WERI-Rb-1 (cell line): ENCODE measurements at places on chromosomes 7 and 10.

- DNase-seq, result no peak
These were observed 6.0 kb downstream of the PDGFA start for GRCh38 chr7:513521-514166.

- no peak for DNase-seq
These were observed 417.9 kb upstream of the LRGUK start for GRCh38 chr7:133709036-133709880.

DNA sequence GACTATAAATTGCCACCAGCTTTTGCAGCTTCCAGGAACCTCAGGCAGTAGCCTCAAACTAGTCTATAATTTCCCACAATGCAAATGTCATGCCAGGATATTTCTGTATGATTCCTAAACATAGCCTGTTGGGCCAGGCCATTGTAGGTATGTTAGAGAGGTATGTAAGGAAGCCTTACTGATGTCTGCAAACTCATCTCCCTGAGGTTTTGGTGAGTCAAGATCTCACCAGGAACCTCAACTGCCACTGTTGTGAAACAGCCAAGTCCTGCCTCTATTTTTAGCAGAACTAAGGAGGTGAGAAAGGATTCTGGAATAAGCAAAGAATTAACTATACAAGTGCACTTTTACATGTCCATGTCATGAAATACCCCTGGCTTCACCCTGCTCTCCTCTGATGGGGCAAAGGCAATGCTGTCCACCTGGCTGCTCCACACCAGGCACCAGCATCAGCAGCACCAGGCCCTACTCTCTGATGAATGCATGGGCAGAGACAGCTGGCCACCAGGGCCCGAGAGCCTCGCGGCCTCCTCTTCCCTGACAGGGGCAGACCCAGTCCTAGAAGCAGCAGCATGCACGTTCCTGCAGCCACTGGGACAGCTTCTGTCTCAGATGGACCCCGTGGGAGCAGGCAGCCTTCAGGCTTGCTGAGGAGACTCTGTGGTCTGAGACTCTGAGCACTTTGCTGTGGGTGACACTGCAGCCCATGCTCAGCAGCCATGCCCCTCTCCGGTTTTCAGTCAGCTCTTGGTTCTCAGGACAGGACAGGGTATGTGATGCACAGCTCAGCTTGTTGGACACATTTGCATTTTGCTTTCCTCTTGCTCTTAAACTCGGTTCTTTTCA, 147.3 kb downstream of the ZMYND11 start:
- no peak for DNase-seq

DNA sequence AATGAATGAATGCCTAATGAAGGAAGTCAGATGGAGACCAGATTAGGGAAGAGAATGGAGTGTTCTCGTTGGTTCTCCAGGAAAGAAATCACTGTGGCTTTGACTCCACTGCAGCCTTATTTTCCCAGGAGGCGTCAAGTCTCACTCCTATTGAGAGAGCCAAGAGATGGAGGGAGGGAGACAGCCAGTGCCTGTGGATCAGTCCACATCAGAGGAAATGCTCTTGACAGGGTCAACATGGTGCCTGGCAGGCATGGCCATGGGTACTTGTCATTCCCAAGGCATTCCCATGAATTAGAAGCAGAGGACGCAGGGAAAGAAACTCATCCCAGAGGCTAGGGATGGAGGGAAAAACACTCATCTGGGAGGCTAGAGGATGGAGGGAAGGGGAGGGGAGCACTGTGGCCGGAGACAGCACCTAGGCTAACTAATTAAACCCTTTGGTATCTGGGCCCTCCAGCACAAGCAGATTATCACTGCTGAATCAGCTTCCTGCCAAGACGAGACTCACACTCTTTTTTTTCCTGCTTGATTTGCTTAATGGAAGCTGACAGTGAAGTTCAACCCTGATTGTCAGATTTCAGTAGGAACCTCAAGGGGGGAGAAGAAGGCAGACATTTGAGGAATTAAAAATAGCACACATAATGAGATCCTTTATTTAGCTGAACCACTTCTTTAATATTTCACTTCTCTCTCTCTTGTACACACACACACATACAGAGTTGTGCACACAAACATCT, 1233.2 kb upstream of the AUTS2 start:
- no peak for DNase-seq

DNA sequence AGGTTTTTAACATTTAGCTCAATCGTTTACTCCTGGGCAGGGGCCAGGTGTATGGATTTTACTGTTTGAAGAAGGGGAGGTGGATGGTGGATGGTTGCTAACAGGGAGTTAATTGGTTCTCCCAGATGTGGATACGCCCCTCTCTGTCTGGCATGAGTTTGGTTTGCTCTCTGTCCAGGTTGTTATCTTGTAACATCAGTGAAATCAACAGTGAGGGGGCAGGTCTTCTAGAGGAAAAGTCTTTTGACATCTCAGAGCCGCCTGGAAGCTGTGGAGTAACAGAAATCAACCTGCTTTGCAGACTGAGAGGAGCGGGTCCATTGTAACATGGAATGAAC, 243.4 kb downstream of the MGMT start:
- DNase-seq, result no peak

GRCh38 chr7:23205909-23206767, 24.3 kb downstream of the NUP42 start:
- DNase-seq, result no peak

GRCh38 chr7:143235561-143235960, 13.7 kb downstream of the TAS2R40 start:
- no peak for DNase-seq

GRCh38 chr7:26201247-26202018, at the start of gene CBX3:
TSS of gene CBX3 (plus strand) at chr7:26201745. CDS start at chr7:26202999, 1,254 bp downstream.
- peak; percentile 98 for DNase-seq

GRCh38 chr7:25891591-25891990, 260.4 kb upstream of the NFE2L3 start:
- no peak for DNase-seq

DNA sequence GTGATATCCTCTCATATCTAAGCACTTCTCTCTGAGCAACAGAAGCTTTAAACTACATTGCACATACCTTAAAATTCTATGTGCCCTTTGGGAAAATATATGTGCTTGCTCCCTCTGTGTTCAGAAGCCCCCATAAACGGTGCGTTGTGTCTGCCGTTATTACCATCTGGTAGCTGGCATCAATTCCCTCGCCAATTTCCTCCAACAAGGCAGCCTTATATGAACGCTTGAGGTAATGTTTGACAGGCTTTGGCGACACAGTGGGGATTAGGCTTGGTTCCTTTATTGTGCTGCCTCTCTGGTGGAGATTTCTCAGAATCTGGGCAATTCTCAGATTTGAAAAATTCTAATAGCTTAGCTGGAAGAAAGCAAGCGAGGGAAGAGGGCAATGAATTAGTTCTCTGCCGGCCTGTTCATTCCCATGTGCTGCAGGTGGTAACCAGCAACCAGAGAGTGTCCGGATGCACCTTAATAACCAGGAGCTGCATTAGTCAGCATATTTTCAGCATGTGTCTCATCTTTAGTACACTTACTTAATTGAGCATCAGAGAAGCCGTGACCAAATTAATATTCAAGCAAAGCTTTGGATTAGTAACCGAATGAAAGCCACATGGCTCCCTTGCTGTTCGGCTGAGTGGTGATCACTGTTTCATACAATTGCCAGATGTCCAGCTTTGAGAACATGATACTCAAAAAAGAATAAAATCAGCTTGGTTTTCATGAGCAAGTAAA, 7.3 kb upstream of the PPP1R17 start:
- no peak for DNase-seq

- DNase-seq, result peak; percentile 40
These were observed 247.3 kb downstream of the DOCK4 start for GRCh38 chr7:111958896-111959295.

- DNase-seq, result no peak
These were observed 1.1 kb upstream of the MOGAT3 start for GRCh38 chr7:101201695-101202602.

- DNase-seq, result no peak
These were observed 139.0 kb upstream of the GDF10 start for GRCh38 chr10:47160967-47161366.

DNA sequence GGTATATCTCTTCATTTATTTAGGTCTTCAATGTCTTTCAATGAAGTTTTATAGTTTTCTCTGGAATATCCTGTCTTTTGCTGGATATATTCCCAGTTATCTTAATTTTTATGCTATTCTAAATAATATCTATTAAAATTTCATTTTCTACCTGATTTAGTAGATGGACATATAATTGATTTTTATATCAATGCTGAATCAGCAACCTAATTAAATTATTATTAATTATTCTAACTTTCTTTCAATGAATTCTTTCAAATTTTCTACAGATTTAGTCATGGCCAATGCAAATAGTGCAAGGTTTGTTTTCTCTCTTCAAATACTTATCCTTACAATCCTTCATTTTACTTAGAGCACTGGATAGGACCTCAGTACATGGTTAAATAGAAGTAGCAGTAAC, 56.8 kb downstream of the DENND11 start:
- DNase-seq, result no peak

- no peak for DNase-seq
These were observed 81.6 kb downstream of the CYP51A1 start for GRCh38 chr7:92052684-92053083.

DNA sequence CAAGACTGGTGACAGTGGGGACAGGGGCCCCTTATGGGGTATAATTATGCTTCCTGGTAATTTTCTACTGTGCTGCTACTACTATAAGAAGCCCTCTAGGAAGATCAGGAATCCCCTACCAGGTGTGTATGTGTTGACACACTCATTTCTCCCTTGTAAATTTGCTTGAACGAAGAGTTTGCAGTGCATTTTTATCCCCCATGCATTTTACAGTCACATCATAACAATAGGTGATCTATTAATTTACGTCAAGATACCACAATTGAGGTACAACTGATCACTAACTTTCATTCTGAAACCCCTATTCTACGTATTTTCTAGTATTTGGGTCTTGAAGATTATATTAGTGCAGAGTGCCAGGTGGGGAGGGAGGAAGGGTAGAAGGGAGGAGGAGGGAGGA, 252.2 kb downstream of the NSUN6 start:
- no peak for DNase-seq

DNA sequence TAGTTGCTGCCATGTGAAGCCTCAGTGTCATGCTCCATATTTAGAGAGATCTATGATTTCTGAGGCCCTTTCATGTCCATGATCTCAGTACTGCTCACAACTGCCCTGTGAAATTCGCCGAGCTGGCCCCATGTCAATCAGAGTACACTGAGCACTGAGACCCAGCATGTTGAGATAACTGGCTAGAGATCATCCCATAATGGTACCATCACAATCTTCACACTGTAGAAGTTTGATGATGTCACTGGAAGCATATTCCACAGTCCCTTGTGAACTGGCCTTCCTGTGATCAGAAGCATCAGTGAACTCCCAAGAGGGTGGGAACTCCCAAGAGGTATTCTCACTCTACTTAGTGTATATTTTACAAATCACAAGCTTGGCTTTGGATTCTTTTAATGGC, 116.0 kb downstream of the EGFR start:
- no peak for DNase-seq

GRCh38 chr10:49662169-49662830, 17.2 kb upstream of the C10orf53 start:
- no peak for DNase-seq

DNA sequence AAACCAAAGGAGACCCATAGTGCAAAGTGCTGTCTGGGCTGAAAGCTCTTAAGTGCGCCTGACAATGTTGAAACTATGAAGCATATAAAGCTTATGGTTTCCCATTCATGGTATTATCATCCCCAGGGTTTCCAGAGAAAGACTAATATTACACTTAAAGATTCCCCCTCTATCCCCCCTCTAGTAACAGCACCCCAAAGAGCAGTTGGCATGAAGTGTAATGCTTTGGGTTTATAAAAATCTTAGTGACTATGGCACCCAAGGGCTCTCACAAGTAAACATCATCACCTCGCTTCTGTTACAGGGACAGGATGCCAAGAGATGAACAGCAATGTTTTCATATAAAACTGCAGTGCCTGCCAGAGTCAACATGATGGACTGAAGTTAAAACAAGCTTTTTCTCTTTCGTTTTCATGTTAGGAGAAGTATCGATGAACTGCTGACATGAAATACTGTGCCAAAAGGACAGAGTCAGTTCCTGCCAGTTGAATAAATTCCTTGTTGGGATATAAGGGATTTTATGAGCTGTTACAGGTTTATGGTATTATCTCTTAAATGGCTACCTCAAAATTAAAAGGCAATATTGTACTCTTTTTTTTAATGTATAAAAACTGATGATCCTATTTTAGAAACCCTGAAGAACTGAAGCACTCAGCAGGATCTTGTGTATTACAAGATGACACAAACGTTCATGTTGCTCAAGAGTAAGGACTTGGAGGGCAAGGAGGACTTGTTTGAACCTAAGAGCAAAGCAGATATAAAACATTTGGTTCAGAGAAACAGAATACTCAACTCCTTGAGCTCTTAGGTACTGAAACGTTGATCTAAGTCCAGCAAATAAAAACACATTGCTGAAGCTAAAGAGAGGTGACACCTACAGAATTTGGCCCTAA, 203.7 kb upstream of the IMMP2L start:
- no peak for DNase-seq

- no peak for DNase-seq
These were observed 258.8 kb upstream of the TEX47 start for GRCh38 chr7:89054361-89054760.

GRCh38 chr10:51235865-51236264, 161.6 kb downstream of the PRKG1 start:
- DNase-seq, result no peak

GRCh38 chr7:2567679-2568278, 9.0 kb downstream of the IQCE start:
- no peak for DNase-seq
